Right kidney (tissue), 9 donors: ENCODE measurements at places on chromosomes 2 and 18.

GRCh38 chr2:27776097-27776496, 4.6 kb downstream of the MRPL33 start:
- no peak for DNase-seq

DNA sequence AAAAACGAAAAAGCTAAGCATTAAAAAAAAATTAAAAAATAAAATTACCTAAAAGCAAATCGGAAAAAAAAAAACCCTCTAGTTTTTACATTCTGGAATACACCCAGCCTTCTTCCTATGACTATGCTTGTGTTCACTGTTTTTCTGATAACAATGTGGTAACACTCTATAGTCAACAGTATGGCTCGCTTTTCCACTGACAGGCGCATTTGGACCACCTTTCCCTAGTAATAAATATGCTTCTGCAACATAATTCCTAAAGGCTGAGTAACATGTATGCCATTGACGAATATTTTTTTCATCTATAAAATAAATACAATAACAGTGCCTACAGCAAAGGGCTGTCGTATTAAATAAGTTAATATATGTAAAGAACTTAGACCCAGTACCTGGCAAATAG, 27.9 kb downstream of the NOL10 start:
- no peak for DNase-seq

DNA sequence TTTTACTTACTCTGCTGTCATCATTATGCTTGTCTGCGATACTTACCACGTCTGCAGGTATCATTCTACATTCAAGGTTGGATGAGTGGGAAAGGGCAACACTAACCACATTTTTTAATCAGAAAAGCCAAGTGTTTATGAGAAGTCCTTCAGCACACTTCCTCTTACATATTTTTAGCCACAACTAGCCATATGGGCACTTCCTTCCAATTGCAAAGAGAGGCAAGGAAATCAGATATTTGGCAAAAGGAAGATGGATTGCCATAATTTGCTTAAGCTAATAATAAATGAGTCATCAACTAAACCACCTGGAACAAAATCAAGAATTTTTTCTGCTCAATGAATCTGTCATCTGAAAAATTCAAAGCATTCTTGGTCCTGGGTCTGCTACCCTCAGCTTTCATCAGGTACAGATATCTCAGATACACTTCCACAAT, 16.7 kb upstream of the MRO start:
- no peak for DNase-seq

DNA sequence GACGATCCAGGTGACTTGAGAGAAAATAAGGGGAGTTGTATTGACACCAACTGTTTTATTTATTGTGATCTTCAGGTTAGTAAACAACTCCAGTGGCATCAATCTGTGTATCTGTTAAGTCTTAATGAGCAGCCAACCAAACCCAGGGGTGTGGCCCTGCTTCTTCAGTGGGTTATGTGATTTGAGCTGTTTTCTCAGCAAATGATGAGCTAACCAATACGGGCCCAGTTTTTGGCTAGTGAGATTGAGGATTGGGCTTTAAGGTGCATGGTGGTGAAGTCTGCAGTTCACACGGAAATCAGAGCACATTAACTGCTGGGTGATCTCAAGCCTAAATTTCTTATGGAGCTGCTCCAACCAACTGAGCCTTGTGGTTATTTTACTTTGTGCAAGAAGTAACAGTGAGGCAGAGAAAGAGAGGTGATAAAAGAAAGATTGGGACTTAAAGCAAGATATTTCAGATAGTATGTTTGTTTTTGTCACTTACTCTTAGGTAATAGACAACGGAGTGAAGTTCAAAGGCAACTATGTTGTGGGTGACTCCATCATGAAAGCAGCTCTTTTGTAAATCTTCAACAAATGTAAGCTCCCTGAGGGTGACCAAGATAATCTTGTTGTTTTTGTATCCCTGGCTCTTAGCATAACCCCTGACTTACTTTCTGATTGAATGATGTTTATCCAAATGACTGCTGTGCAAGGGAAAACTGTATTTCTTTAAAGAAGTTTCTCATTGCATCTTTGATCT, 2.4 kb downstream of the MTCL1 start:
- DNase-seq, result no peak

DNA sequence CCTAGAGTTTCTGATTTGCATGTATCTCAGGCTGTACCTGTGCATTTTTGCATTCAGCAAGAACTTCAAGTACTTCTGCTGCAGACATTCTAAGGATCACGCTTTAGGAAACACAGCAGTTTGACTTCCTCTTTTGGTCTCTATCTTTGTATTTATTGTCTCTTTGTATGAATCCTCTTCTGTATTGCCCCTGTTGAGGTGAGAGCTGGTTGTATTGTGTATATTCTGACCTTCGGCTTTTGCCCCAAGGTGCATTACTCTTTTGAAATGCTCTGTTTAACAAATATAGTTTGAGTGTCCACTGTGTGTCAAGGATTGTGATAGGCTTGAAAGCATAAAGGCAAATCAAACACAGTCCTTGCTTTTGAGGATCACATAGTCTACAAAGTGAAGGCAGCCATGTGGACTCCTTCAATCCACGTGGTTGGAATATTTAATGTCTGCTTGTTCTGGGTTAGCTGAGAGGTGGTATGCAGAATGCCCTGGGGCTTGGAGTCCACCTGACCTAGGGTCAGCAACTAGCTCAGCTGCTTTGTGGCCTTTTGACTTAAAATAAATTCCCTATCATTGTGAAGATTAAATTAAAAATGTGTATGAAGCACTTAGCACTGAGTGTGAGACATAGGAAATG, 108.1 kb downstream of the LYPD6 start:
- no peak for DNase-seq

- no peak for DNase-seq
Observed at GRCh38 chr2:196244966-196245365, 73.6 kb upstream of the STK17B start.

GRCh38 chr2:95079199-95079683, 42.4 kb downstream of the MRPS5 start:
- no peak for DNase-seq

GRCh38 chr2:50515638-50516037, 516.3 kb downstream of the NRXN1 start:
- no peak for DNase-seq

DNA sequence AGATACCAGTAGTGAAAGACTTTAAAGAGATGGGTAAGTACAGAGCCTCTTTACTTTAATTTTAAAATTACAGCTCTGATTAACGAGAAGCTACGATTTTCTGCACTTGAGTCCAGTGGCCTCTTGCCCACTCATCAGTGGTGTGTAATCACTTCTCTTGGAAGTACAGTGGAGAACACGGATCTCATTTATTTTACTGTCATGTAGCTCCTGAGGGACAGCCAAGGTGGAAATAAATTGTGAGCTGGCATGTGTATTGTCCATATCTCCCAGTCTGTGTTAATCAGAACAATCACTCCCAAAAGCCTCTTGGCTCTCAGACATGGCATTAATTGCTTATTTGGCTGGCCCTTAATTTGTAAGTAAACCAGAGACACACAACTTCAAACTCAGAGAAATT, 69.4 kb downstream of the LOXHD1 start:
- no peak for DNase-seq

DNA sequence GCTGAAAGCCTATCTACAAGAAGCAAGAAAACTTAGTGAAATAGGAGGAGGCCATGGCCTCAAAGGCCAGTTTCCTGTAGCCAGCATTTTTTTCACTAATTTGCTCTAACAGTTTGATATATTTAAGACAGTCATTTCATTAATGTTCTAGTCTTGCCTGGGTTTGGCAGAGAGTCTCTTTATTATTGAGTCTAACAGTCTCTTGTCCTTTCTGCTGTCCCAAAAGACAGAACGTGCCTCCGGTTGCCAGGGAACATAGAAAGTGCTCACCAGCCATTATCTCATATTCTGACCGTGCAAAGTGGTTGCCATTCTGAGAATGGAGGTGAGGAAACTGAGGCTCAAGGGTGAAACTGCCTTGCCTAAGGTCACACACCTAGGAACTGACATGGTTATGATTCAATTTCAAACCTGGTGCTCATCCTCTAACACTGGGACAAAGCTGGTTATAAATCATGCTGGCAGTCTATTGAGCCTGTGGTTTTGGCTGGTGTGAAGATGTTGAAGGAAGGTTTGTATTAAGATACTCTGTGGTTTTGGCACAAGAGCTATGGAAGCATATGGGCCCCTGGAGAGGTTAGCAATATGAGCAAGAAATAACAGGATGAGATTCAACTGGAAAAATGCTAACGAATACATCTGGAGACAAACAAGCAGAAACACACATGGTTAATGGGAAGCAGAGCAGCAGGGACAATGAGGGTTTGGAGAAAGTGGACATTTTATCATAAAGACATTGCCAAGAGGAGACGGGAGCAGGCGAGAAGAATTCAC, 903.3 kb upstream of the KLHL29 start:
- no peak for DNase-seq
